Urothelium cell line (cell line): ENCODE measurements at places on chromosomes 13 and 19.
A peak's percentile ranks its signal among the peaks of the same experiment; 100 is the strongest.

GRCh38 chr13:67077132-67077531, 153.0 kb downstream of the PCDH9 start:
- DNase-seq, result no peak

GRCh38 chr13:79456656-79457365, 24.1 kb upstream of the NDFIP2 start:
- no peak for DNase-seq

DNA sequence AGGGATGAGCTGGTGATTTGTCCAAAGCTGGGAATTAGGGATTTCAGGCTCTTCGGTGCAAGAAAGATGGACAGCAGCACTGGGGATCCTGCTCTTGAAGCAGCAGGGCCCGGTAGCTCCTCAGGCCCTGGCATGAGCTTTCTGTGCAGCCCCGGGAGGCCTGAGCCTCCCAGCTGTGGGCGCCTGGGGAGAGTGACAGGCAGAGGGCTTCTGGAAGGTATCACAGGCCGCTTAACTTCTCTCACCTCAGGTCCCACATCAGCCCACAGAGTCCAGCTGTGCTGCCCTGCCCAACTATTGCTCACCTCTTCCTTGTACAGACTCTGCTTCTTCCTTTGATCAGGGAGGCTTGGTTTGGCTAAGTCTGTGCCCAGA, 14.6 kb upstream of the ZNF536 start:
- DNase-seq, result no peak

- no peak for DNase-seq
Observed at GRCh38 chr19:40614622-40615411, 13.6 kb downstream of the LTBP4 start.

DNA sequence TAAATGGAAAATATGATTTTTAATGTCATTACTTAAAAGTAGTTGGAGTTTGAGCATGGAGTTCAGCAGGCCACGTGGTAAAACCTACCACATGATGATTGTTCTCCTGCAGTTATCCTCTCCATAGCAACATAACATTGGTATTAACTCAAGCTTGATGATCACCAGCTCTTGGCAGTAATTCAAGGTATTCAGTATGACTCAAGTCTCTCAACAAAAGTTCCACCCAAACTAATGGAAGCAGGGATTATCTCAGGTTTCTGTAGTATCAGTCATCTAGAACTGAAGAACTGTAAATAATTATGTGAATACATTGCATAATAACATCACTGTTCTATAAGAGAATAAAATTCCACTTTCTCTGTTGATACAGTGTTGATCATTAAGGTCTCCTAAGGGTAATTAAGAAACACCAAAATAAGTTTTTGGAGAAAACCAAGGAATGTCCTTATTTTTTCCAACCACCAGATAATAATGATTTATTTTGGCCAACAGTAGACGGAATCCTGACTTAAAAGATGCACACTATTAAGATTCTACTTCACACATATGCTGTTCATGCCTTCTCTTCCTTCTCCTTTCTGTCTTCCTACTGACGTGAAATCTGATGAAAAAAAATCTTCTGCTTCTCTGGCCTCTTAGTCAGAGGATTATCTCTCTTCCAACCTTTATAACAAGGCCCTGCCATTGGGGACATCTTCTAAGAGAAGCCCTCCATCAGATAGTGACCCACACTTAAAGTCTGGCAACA, 1092.3 kb downstream of the EFNB2 start:
- DNase-seq, result peak; percentile 65

GRCh38 chr13:45826731-45827130, 24.8 kb downstream of the SIAH3 start:
- no peak for DNase-seq

DNA sequence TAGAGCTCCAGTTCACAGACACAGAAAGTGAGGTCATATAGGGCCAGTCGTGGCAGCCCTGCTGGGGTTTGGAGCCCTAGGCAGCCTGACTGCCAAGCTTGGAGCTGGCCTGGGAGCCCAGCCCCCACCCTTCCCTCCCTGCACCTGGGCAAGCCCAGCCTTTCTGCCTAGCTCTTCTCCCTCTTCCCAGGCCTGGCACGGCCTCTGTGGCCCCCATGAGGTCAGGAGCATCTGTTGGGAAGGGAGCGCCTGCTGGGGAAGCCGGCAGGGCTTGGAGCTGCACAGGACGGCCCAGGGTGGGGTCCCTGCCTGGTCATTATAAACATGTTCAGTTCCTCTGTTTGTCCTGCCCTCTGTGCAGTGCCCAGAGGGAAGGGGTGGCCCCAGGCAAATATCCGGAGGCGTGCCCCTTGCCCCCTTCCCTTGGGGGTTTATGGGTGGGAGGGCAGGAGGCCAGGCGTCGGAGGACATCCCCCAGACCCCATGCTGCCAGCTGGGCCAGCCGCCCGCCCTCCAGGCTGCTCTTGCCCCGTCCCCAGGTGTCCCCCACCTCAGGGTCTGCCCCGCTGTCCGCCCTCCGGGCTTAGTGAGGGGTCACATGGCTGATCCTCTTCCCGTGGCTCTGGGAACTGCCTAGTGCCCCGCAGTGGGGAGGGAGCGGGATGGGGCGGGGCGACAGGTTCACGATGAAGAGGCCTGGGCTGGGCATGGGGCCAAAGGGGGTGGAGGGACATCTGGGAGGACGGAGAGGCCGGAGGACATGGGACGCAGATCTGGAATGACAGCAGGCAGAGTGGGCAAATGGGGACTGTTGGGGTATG, 30.0 kb upstream of the NCCRP1 start:
- no peak for DNase-seq

DNA sequence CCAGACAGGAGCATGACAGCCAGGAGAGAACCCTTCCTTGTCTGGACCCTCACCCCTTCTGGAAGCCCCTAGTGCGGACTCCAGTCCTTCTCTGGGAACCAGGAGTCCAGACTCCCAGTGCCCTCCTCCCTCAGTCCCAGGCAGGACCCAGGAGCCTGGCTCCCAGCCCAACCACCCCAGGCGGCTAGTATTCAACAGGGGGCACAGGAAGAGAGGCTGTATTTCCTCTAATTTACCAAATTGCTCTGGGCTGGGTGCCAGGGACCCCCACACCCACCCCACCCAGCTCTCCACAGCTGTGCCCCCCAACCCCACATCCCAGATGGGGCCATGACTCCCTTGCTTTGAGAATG, 3.3 kb downstream of the GRIN2D start:
- DNase-seq, result no peak

DNA sequence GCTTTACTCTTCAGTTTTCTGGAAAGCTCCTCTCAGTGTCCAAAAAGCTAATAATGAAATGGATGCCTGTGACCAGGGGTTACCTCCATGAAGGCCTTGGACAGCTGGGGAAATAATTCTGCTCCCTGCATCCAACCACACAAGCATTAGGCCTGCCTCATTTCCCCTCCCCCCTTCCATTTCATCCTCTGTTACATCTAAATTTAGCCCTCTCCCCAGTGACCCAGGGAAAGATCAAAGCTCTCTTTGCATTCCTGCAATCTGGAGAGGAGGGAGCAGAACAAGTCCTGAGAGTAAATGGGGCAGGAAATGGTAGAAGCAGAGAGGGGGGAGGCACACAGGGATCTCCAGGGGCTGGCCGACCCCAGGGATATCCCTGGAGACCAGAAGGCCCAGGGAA, 452.7 kb downstream of the TSHZ3 start:
- no peak for DNase-seq

- no peak for DNase-seq
Observed at GRCh38 chr19:30667227-30667626, 295.0 kb downstream of the ZNF536 start.

- no peak for DNase-seq
Observed at GRCh38 chr19:19480688-19481087, 34.7 kb downstream of the TSSK6 start.

GRCh38 chr19:54178581-54179261, 5.8 kb upstream of the TMC4 start:
- DNase-seq, result no peak

DNA sequence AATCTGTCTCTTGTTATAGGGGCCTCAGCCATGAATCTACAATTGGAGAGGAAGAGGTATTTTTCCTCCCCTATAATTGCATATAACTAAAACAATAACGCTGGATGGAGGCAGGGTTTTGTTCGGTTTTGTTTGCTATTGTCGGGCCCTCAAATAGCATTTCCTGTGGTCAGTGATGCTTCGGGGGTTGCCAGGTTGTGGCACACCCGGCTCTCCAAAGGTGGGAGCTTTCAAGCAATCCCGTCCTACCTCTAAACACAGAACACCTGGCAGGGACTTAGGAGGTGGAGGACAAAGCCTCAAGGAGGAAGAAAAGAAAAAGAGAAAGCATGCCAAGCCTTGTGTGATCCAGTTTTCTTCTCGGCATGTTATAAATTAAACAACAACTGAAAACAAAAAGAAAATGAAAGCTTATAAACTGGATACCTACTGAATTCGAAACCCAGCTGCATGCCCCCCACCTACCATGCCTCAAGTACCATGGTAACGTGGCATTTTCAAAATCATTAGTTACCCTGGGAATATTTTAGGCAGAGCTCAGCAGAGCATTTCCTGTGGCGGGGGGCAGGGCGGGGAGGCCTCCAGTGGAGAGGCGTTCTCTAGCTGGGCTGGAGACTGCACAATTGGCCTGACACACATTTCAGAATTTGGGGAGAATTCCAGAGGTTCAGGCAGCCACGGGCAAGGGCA, 213.8 kb downstream of the DCLK1 start:
- DNase-seq, result peak; percentile 10

- no peak for DNase-seq
Observed at GRCh38 chr13:40189898-40190630, 476.4 kb downstream of the FOXO1 start.

DNA sequence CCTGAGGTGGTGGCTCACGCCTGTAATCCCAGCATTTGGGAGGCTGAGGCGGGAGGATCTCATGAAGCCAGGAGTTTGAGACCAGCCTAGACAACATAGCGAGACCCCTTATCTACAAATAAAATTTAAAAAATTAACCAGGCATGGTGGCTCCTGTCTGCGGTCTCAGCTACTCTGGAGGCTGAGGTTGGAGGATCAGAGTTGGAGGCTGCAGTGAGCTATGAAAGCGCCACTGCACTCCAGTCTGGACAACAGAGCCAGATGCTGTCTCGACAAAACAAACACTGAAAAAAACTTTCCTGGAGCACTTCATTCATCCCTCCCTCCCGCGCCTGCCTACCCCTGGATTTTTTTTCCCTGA, 665 bp upstream of the ATG4D start:
- DNase-seq, result no peak

DNA sequence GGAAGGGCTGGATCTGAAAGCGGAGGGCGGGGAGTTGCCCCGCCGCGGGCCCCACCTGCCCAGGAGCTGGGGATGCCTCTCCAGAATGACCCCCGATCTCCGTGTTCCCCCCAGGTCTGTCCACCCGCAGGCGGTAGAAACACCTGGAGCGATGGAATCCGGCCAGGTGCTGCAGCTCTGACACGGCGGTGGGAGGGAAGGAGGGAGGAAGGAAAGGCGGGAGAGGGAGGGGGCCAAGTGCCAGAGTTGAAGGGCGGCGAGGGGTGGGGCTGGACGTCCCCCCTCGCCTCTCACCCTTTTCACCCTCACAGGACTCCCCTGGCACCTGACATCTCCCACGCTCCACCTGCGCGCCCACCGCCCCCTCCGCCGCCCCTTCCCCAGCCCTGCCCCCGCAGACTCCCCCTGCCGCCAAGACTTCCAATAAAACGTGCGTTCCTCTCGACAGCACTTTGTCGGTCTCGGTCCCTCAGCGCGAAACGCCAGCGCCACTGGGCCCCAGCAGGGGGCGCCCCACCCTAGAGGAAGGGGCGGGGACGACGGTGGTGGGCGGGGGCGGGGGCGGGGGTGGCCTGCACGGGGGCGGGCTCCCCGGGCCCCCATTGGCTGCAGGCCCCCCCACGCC, 337 bp upstream of the FXYD7 start:
- peak; percentile 67 for DNase-seq

GRCh38 chr13:23386533-23386932, 47.0 kb downstream of the SACS start:
- DNase-seq, result no peak

- DNase-seq, result no peak
Observed at GRCh38 chr13:98874029-98874397, 103.9 kb downstream of the DOCK9 start.

DNA sequence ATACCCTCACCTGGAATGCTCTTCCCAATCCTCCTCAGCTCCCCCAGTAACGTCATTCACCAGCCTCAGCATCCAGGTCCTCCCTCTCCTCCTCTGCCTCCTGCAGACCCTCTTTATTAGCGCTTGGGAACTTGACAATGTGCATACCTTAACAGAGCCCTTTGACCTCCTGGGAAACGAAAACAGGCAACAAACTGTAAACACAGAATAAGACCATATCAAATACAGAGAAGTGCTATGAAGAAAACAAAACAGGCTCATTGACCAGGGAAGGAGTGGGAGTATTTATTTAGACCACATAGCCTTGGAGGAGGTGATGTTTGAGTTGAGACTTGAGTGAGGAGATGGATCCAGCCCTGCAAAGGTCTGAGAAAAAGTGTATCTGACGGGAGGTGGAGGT, 107.9 kb upstream of the SLC7A1 start:
- no peak for DNase-seq

DNA sequence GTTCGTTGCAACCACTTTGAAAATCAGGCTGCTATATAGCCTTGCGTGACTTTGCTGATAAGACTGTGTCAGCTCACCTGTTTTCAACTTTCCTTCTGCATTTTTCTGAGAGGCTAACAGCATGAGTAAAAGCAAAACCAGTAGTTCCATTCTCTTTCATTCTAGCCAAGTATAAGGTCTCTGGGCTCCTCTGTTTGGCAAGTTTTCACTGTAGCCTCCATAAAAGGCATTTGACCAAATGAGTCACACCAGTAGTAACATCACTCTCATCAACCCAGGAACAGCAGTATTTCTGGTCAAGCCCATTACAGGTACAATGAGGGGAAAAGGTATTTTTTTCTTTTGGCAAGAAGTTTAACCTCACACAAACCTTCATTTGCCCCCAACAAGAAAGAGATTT, 1149.8 kb upstream of the MIR17HG start:
- DNase-seq, result no peak

GRCh38 chr13:91155512-91156114, 191.9 kb upstream of the MIR17HG start:
- DNase-seq, result no peak

DNA sequence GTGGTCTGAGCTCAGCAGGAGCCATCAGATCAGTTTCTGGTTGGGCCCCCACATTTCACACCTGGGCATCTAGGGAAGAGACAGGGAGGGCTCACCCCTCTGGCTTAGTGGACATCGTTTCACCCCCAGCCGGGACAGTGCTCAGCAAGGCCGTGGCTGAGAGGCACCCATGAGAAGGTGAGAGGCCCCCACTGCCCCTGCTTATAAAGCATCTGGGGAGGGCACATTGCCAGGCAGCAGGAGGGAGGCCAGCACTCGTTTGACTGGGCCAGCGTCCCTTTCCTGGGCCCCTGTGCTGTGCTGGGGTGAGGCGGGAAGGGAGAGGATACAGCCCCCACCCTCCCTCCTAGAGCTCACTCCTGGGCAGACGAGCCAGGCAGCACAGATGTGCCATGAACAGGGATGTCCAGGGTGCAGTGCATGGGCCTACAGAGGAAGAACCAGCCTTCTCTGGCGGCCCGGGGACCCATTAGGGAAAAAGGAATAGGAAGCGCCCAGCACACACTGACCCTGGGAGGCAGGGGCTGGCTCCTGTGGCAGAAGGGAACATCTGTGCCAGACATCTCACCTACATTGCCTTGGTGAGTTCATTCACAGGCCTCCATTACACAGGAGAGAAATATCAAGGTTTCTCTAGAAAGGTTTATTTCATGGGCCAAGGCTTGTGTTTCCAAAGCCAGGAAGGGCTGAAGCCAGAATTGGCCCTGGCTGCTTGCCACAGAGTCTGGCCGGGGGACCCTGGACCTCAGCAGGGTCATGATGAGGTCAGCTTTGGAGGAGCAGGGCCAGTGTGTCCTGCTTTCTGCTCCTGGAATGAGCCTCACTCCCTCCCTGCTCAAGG, 7.7 kb downstream of the AP1M1 start:
- DNase-seq, result no peak
